T-helper 22 cell (primary cell): ENCODE measurements at places on chromosomes 13 and 19.

- DNase-seq = no peak
Measured at GRCh38 chr13:90757127-90757680, 590.3 kb upstream of the MIR17HG start.

DNA sequence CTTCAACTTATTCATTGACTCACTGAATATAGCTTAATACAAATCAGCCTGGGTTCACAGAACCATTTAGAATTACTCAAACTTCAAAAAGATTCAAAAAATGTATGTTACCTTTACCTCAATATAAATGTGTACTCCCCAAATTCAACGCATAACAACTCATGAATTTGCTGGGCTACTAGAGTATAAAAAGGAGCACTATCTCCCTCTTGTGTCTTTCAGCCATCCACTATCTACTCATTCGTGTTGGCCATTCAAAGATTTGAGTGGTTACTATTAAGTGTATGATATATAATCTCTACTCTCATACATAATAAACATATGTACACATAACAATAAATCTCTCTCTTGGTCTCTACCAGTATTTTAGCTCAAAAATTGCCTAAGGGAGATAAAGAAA is 20.3 kb downstream of the INTS6 start:
- no peak for DNase-seq

- no peak for DNase-seq
Measured at GRCh38 chr13:108214441-108215271, 680 bp downstream of the LIG4 start.

DNA sequence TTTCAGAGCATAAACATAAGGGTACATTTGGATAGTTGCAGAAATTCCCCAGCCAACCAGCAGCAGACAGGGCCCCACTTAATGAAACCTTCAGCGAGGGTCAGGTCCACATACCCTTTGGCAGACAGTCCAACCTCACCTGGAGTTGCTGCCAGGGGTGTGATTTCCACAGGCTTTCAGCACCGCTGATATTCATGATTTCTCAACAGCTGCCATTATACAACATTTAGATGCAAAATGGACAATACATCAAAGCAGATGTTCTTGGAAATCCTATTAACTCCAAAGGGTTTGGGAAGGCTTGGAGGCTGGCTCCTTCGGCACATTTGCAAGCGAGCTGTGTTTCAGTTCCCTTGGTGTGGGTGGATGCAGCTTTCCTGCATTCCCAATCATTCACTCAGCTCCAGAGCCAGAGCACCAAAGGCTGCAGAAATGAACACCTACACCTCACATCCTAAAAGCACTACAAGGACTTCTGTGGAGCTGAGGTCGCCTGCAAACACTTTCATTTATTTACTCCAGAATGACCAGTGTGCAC is 147.2 kb upstream of the VSTM2B start:
- DNase-seq = no peak

DNA sequence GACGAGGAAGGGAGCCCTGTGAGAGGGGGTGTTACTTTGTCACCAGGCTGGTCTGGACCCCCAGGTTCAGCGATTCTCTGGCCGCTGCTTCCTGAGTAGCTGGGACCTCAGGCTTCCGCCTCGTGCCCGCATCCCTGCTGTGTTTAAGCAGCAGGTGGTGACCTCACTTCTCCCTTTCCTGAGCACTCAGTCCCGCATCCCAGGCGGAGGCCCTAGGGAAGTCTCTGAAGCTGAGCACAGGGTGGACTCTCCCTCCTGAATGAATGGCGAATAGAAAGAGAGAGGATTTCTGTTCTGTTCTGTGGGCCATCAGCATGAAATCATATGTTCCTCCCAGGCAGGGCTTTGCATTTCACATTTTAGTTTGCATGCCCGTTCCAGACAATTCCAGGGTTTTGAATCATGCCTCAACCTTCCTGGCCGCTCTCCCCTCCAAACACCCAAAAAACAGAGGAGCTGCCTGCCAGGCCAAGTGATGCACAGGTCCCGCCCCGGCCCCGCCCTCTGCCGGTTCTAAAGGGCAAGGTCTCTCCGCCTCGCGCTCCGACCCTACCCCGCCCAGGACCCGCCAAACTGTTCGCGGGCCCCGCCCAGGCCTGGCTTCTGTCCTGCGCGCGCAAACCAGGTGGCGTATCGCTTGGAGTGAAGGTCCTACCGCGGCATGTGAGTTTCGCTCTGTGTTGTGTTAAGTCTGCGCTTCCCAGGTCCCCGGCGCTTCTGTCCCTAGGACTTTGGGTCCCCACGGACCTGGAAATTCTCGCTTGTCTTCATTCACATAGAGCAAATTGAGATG is 35.1 kb upstream of the ZNF808 start:
- DNase-seq = no peak

GRCh38 chr13:96821381-96821780 is 172.9 kb downstream of the OXGR1 start:
- no peak for DNase-seq

DNA sequence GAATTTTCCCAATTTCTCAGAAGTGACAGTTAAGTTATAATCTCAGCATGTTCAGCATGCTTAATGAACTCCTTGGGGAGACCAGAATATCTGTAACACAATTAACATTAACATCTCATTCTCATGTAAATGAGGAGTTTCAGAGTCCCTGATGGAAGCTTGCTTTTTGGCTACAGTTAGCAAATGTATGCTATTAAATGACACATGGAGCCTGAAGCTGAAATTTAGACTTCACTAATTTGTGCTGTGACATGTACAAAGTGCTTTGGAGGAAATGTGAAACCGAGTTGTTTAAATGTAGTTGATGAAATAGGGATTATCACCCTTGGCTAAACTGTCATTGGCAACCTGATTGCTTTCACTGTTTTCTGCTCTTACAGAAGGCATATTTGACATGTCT is 2265.1 kb upstream of the PCDH20 start:
- no peak for DNase-seq

DNA sequence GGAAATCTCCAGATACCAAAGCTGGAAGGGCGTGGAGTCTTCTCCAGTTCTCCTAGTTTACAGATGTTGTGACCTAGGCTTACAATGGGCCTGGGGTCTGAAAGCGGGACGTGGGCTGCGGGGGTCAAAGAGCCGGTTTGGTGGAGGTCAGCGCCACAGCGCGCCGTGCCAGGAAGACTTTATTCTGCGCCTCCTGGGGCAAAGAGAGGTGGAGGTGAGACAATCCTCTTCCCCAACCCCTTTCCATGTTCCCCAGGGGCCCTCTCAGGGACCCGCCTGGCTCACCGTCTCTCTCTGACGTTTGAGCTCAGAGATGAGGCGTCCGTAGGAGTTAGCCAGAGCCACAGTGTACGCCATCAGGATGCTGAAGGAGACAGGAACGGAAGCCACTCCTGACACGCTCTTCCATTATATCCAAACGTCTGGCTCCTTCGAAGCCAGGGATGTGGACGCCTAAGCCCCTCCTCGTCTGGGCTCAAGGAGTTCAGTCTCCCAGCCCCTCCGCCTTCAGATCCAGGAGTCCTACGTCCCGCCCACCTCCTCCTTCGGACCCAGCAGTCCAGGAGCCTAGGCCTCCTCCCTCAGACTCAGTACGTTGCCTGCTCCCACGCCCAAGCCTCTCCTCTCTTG is 776 bp upstream of the LENG1 start:
- DNase-seq = no peak

- no peak for DNase-seq
Measured at GRCh38 chr19:7983286-7983950, 22.0 kb downstream of the ELAVL1 start.

DNA sequence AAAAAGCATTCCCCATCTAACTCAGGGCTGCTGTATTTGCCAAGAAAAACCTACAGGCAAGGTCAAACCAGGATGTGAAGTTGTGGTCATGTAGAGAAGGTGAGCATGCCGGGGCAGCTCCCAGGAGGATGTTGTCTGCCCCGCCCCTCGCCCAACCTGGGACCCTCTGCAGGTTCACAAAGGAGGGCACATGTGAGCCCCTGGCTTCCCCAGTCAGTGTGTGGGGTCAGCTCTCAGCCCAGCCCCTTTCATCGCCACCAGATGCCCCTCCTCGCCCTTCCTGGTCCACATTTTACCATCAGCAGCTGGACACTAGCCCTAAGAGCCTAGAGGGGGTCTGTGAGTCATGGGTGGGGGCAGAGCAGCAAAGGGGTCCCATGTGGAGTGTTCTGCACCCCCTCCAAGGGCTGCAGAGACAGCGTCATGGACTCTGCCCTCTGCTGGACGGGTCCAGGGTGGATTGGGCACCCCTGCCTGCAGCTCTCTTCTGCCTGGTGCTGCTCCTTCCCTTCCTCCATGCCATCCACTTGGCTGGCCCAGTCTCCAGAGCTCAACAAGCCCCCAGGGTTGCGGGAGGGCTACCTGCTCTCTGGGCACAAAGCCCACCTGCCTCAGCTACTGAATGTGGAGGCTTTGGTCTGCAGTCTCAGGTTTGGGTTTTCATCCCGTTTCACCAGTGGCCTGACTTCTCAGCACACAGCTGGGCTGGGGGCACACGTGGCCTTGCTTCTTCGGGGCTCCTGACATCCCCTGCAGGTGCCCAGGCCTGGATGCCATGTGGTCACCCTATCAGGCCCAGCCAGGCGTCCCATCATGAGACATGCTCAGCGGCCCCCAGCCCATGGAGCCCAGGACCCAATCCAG is 3.7 kb downstream of the PLEKHF1 start:
- DNase-seq = no peak

GRCh38 chr13:29438769-29439168 is 156.7 kb downstream of the SLC7A1 start:
- no peak for DNase-seq

DNA sequence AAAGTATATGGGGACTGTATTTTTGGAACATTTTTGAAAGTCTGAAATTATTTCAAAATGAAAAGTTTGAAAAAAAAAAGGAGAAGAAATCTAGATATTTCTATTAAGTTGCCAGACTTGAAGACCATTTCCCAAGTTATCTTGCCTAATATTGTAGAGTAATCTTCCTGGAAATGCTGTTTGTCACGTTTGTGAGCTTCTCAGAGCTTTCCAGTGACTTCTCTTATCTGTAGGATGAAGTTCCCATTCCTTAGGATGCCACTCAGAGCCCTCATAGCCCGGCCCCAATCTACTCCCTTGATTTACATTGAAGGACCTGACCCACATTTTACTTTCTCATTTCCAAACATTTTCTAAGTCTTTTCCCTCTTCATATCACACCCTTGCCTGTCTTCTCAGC is 23.6 kb downstream of the CEACAM8 start:
- no peak for DNase-seq

DNA sequence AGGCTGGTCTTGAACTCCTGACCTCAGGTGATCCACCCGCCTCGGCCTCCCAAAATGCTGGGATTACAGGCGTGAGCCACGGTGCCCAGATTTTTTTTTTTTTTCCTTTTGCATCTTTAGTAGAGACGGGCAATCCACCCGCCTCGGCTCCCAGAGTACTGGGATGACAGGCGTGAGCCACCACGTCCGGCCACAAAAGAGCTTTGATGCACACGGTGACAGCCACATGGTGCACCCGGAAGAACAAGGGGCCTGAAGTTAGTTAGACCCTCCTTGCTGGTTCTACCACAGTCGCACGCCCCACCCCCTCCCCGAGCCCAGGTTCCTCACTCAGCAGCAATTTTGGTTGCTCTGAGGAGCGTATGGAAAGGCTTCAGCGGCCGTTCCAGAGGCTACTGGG is 54.2 kb upstream of the USE1 start:
- no peak for DNase-seq

GRCh38 chr19:8332976-8333766 is 9.9 kb downstream of the KANK3 start:
- DNase-seq = no peak

- no peak for DNase-seq
Measured at GRCh38 chr19:33039108-33039599, 25.5 kb downstream of the RHPN2 start.

GRCh38 chr13:64551755-64552154 is 2678.4 kb downstream of the PCDH9 start:
- DNase-seq = no peak

GRCh38 chr19:3186891-3187661 is 1.3 kb downstream of the NCLN start:
- DNase-seq = no peak

- no peak for DNase-seq
Measured at GRCh38 chr13:41460930-41461329, 3.6 kb downstream of the RGCC start.

DNA sequence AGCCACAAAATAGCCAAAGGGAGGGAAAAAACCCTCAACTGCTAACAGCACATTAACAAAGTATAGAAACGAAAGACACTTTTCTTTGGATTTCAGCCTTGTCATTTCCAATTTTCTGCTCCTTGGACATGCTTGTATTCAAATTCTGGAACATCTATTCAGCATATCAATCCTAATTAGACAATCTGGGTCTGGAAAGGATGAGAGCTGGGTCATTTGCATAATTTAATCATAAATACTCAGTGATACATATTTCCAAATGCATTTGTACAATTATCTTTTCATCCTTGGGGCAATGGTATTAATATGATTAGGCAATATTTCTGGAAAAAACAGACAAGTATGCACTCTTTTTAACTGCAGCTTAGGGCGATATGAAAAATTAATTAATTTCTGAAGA is 14.3 kb downstream of the DACH1 start:
- no peak for DNase-seq

DNA sequence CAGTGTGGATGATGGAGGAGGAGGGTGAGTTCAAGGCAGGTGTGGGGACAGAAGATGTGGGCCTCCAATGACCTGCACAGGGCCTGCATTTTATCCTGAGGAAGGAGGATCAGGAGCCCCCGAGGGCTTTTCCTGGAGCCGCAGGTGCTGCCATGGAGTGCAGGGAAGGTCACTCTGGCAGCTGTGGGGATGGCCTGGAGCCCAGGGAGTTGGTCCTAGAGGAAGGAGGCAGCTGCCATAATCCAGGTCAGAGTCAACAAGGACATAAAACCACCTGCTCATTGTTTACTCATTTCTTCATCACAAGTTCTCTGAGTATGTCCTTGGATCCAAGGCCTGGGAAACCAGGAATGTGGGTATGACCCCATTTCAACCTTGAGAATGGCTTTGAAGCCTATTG is 87.2 kb downstream of the SCGB2B2 start:
- DNase-seq = no peak

DNA sequence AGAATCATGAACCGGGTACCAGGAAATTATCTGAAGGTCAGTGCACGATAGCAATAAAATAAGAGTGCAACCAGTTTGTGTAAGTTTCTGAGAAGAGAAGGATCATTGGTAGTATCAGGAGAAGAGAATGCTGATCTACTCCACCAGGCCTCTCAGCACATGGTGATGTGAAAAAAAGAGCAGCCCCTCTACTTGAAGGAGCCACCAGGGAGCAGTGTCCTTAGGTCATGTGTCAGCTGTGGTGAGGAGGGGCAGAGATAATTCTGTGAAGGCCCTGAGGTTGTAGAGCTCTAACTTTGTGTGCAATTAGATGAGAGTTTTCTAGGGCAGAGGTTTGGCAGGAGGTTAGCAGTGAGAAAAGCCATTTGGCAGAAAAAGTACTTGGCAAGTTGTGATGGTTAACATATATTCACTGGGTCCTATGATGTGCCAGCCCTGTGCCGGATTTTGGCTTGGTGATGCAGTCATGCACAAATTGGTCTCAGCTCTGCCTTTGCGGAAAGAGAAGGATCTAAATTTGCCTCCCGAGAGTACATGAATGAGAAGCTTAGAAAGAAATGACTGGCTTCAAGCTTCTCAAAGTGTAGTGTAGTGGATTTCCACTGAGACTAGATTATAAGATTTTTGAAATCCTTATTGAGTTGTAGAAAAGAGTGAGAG is 19.2 kb upstream of the ZC3H13 start:
- DNase-seq = no peak

GRCh38 chr19:44512326-44513298 is 12.3 kb upstream of the ZNF180 start:
- no peak for DNase-seq

GRCh38 chr19:18939922-18940768 is 872 bp downstream of the HOMER3 start:
- no peak for DNase-seq

- DNase-seq = no peak
Measured at GRCh38 chr13:80400164-80400864, 59.4 kb upstream of the SPRY2 start.
